Tibial artery (tissue), 4 donors: ENCODE measurements at places on chromosomes 5 and 9.
A peak's percentile ranks its signal among the peaks of the same experiment; 100 is the strongest.

- DNase-seq, result peak; percentile 99
These were observed 11.9 kb downstream of the GLIPR2 start for GRCh38 chr9:36148311-36149051.

GRCh38 chr9:132288361-132288760 lies 66.4 kb downstream of the SETX start:
- DNase-seq, result no peak

GRCh38 chr5:57889558-57889957 lies 406.9 kb upstream of the ACTBL2 start:
- DNase-seq, result no peak

DNA sequence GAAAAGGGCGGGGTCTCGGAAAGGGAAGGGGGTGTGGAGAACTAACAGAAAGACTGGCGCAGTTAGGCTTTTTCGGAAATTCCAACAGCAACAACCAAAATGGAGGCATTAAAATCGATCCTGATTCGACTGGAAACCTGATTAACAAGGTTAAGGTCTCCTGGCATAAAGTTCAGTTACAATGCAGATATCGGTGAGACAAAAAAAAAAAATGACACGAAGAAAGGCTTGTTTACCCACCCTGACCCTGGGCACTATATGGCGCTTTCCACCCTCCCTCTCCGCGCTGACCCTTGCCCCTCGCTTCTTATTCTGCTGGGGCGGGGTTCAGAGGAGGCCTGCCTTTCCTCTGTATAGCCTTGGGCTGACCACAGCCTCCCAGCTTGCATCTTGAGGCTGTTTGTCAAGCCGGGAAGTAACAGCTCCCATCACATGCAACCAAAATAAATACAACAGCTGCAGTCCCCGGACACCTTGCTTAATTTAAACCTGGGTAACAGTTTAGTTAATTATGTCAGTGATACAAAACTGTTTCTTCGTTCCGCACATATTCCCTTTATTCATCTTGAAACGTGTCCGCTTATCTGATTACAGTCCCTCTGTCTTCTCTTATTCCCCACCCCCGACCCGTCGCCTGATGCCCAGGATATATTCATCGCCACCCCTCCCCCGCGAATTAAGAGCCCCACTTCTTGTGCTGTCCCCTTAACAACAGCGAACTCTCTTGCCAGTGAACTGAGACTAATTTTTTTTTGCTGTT lies 795 bp upstream of the PJA2 start:
- DNase-seq, result peak; percentile 87

DNA sequence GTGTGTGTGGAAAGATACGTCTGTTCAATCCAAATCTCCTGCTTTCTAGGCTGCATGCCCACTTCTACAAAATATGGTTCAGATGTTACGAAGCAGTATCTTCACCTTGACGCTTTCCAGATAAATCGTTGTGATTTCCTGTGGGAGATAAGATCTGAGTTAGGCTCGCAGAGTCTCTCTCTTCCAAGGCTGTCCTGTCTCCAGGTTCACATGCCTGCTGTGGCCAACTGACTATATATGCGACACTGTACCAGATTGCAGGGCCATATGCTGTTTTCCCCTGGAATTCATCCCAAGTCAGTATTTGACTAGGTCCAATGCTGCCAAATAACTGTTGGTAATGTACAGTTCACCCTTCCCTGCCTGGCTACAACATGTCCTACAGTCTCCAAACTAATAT lies 47.9 kb downstream of the TMEM252 start:
- no peak for DNase-seq
